ENCODE measurements at places on chromosomes 1 and 21.
A peak's percentile ranks its signal among the peaks of the same experiment; 100 is the strongest.

DNA sequence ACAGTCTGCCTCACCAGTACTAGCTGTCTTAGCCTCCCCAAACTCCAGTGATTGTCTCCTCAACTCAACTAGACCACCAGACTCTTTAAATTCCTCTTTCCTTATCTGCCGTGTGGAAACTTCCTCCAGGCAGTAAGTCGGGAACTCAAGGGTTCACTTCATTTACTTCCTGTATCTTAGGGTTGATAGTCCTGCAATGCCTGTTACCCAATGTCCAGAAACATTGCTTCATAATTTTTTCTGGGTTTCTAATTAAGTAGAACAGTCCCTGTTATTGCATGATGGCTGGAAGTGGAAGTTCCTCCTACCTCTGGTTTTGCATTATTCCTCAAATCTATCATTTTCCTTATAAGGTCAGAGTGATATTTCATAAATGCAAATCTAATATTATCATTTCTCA lies 60.8 kb upstream of the RNF11 start:
- no peak for DNase-seq

DNA sequence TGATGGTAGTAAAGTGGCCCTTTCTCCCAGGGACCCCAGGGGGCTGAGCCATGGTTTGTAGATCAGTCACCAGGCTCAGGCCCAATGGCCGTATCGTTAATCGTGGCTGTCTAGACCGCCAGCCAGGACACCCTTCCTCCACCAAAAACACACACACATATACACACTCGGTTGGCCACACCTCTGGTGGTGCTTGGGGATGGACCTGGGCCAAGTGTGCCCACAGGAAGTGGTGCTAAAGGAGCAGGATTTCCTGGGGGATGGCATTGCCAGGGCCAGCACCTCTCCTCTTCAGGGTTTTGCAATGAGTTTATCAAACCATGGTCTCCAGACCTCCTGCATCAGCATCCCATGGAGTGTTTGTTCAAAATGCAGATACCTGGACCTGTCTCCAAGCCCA lies 36.2 kb downstream of the CITED4 start:
- no peak for DNase-seq

- DNase-seq: no peak
Measured at GRCh38 chr21:45401054-45401518, 3.9 kb upstream of the COL18A1 start.

DNA sequence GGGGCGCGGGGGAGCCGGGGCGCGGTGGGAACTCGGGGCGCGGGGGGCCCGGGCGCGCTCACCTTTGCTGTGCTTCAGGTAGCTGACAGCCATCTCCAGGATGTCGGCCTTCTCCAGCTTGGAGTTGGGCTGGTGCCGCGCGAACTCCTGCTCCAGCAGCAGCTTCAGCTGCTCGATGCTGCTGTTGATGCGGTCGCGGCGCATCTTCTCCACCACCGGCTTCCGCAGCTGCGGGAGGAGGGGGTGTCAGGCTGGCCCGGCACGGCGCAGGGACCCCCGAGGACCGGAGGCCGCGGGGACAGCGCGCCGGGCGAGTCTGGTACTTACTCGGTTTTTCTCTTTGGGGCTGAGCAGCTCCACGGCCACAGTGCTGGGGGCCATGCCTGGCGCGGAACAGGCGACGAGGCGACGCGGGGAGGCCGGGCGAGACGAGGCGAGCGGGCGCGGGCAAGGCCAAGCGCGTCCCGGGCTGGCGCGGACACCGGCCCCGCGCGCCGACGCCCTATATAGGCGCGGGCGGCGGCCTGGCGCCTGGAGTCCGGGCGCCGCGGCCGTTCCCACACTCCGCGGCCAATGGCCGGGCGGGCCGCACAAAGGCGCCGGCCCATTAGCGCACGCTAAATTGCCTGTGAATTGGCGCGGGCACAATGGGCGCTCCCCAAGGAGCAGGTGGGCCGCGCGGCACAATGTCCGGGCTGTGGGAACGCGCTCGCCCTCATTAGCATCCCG lies at the start of gene HES5:
TSS of gene HES5 (minus strand) at position 480 of the 729 bp plus-strand sequence. CDS start at position 381, 99 bp downstream.
- peak; percentile 14 for DNase-seq

- no peak for DNase-seq
Measured at GRCh38 chr1:182905321-182905720, 47.6 kb downstream of the SHCBP1L start.

- no peak for DNase-seq
Measured at GRCh38 chr1:223700942-223701637, 11.2 kb upstream of the CAPN2 start.

- DNase-seq: no peak
Measured at GRCh38 chr1:184556665-184557064, 169.8 kb downstream of the C1orf21 start.

DNA sequence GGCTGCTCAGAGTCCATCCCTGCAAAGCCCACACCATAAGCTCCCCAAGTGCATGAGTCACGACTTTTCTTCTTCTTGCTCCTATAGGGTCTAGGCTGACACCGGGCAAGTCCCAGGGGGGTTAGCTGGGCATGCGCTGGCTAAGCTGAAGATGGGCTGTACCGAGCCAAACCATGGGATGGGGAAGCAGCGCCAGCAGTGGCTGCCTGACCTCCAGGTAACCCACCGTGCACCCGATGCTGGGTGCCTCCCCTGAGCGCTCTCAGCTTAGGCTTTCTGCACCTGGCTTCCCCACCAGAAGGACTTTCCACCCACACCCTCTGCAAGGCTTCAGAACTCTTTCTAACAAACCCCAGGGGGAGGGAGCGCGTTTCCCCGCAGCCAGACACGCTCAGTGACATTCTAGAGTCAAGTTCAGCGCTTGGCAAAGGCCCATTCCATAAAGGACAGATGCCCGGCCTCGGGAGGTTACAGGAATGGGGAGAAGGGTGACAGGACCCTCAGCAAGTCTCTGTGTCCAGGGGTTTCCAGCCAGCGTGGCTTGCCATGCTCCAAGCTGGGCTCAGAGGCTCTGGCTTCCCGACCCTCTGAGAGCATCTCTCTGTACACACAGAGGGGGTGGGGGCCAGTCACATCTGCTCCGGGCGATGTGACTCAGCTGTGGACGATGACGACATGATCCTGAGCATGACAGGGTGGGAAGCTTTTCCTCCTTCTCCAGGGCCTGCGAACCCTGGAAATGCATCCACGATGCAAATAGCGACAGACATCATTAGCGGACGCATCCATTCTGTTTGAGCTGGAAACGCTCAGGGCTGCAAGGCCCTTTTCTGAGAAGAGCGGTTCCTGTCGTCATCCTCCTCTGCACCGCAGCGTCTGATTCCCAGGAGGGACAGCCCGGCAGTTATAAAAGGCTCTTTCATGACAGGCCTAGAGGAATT lies 107.8 kb downstream of the SIK1 start:
- peak; percentile 39 for DNase-seq

All from NCI-H1092 treated with DMSO at 0.1 percent for 48 hours (cell line).